ENCODE measurements at places on chromosomes 13 and 19.

GRCh38 chr19:39293394-39293793 is 2.8 kb upstream of the IFNL1 start:
- DNase-seq: no peak

- no peak for DNase-seq
Measured at GRCh38 chr13:46530084-46530935, 22.7 kb upstream of the LRCH1 start.

- no peak for DNase-seq
Measured at GRCh38 chr19:51417810-51418157, 342 bp upstream of the SIGLEC10 start.

- DNase-seq: no peak
Measured at GRCh38 chr19:3633559-3633988, 7.0 kb upstream of the CACTIN start.

All from ecto neural progenitor cell (in vitro differentiated cells).